Left cardiac atrium (tissue), 4 donors: ENCODE measurements at places on chromosomes 3 and 15.
A peak's percentile ranks its signal among the peaks of the same experiment; 100 is the strongest.

- DNase-seq, result no peak
Measured at GRCh38 chr3:24316887-24317383, 177.7 kb downstream of the THRB start.

GRCh38 chr3:156630081-156630772 is 44.2 kb upstream of the TIPARP start:
- no peak for DNase-seq

DNA sequence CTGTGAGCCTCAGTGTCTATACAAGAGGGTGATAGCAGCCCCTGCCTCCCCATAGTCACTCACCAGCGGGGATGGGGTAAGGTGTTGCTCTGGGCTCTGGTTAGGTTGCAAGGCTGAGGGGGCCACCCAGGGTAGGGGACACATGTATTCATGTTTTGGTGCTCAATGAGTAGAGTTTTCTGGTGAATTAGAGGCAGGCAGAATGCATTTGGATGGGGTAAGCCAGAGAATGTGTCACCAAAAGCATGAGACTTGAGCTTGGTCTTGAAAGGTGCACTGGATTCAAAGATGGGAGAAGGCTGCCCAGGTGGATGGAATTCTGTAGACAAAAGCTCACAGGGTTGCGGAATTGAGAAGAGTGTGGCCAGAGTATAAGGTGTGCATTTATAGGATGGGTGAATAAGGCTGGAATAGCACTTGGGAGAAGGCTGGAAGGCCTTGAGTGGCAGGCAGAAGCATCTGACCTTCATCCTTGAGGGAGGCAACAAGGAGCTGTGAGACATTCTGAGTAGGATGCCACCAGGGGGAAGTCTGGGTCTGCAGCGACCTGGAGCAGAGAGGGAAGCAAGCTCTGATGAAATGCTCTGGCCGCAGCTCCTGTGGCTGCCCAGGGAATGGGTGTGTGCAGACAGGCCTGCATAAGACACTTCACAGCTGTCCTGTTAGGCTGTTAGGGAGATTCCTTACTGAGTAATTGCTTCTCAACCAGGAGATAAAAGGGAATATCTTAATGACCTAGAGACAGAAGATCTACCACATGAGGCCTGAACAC is 149.6 kb downstream of the CHDH start:
- DNase-seq, result no peak

GRCh38 chr3:60579734-60580133 is 671.5 kb downstream of the FHIT start:
- DNase-seq, result no peak

GRCh38 chr3:34683851-34684250 is 885.4 kb downstream of the PDCD6IP start:
- peak; percentile 67 for DNase-seq

DNA sequence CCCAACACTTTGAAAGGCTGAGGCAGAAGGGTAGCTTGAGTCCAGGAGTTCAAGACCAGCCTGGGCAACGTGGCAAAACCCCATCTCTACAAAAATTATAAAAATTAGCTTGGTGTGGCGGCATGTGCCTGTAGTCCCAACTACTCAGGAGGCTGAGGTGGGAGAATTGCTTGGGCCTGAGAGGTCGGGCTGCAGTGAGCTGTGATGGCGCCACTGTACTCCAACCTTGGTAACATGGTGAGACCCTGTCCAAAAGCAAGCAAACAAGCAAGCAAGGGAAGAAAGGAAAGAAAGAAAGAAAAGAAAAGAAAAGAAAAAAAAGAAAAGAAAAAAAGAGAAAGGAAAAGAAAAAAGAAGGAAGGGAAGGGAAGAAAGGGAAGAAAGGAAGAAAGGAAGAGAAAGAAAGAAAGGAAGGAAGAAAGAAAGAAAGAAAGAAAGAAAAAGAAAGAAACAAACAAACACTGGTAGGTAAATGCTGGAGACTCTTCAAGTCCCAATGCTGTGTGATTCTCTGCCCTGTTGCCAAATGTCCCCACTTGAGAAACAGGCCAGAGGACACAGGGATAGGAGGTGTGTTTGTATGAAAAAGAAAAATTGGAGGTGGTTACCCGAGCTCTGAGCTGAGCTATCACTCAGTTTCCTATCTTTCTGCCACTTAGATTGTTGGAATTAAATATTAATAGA is 121.1 kb downstream of the RAB11A start:
- DNase-seq, result no peak

GRCh38 chr3:126127904-126128303 is 44.0 kb upstream of the SLC41A3 start:
- peak; percentile 8 for DNase-seq

- no peak for DNase-seq
Measured at GRCh38 chr15:31228980-31229826, 97.4 kb upstream of the KLF13 start.

- DNase-seq, result no peak
Measured at GRCh38 chr15:41599061-41599460, 40.0 kb downstream of the TYRO3 start.

DNA sequence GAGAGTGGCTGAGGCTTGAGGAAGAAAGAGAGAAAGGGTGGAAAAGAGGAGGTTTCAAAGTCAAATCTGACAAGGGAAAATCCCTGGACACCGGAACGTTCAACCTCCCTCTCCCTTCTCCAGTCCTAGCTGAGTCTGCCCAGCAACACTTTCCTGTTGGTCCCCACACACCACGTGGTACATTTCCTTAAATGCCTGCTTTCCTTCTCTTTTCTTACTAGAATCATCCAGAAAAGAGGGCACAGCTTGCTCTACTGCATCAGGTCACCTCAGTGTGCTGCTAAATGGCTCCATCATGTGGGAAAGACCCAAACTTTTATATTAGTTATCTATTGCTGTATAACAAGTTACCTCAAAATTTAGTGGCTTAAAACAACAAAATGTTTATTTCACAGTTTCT is 181.2 kb downstream of the NECTIN3 start:
- DNase-seq, result no peak

DNA sequence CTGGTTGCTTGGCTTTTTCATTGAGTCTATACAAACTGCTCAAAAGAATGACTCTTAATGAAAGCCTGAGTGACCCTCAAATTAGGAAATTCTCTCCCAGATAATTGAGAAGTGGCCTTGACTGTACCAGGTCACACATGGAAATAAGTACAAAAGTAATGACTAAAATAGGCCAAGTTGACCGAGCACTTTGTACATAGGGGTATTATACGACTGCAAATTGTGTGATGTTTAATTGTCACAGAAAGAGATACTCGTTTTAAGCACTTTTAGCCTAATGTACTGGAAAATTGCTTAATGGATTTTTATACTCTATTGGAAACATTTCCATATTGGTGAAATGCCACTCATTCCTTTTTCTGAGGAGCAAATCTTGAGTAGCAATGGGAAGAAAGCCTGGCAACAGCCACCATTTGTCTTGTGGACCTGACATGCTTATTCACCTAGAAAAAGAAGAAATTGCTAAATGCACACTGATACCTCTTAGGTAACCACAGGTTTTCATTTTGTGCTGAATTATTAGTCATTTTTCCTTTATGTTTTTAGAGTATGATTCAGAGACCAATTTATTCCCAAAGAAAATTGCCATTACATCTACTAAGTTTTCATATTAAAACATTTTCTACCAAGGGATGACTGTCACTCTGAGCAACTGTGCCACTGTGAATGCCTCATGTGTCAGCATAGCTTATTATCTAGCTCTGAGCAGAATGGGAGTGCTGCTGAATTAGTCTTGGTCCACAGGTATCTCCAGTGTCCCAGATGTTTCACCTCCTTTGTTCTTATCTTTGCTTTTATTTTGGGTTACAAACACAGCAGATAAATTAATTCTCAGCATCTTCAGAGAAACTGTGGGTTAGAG is 8.9 kb upstream of the PXK start:
- DNase-seq, result no peak

GRCh38 chr3:33394403-33395054 is 45.7 kb downstream of the UBP1 start:
- no peak for DNase-seq

DNA sequence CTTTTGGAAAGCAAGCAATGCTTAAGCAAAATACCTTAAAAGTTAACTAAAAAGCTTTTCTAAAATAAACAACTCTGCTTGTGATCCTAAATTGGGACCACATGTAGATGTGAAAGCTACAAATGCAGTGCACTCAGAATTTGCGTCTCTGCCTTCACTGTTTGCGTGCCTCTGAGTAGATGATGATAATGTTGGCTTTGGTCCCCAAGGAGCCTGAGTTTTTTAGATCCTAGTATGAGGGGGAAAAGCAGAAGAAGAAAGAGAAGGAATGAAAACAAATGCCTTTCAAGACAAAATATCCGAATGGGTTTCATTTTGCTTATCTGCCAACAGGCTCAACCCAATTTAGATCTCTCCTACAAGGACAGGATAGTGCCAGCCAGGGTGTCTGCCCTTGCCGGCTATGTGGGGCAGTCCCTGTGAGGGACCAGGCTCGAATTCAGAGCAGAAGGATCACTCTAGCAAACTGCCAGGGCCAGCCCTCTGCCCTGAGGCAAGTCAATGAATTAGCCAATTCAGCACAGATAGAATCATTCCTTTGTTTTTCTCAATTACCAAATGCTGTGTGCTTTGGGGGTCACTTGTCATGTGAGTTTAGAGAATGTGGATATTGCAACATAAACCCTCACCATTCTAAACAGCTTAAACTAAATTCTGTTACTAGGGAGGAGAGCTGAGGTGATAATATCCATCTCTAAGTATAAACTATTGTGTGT is 28.5 kb downstream of the SCG5 start:
- no peak for DNase-seq

DNA sequence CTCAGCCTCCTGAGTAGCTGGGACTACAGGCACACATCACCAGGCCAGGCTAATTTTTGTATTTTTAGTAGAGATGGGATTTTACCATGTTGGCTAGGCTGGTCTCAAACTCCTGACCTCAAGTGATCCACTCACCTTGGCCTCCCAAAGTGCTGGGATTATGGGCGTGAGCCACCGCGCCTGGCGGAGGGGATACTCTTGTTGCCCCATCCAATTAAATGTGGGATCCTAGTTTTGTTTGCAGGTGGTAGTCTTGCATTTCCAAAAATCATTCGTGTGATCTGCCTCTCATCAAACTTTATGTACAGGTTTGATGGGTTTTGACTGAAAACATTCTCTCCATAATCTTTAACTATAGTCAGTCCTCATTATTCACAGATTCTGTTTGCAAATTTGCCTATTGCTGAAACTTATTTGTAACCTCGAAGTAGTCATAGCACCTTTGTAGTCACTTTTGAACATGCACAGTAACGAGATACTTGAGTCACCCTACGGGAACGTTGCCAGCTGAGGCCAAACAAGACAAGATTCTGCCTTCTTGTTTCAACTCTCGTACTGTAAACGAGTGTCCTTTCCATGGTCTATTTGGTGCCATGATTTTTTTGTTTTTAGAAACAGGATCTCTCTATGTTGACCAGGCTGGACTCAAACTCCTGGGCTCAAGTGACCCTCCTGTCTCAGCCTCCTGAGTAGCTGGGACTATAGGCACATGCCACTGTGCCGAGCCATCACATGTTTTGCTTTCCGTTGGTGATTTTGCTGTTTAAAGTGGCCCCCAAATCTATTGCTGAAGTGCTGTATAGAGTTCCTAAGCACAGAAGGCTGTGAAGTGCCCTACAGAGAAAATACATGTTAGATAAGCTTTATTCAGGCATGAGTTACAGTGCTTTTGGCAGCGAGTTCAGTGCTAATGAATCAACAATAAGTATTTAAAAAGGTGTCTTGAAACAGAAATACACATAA is 8.1 kb upstream of the MAPK6 start:
- no peak for DNase-seq

DNA sequence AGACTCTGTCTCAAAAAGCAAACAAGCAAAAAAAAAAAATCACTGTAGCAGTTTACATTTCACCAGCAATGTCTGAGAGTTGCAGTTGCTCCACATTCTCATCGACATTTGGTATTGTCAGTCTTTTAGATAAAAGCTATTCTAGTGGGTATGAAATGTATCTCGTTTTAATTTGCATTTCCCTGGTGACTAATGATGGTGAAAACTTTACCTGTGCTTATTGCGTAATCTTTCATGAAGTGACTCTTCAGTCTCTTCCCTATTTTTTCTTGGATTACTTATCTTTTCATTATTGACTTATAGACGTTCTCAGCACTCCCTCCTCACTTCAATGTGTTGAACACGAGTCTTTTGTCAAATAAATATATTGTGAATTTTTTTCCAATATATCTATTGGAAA is 37.2 kb upstream of the CLSTN2 start:
- DNase-seq, result no peak

DNA sequence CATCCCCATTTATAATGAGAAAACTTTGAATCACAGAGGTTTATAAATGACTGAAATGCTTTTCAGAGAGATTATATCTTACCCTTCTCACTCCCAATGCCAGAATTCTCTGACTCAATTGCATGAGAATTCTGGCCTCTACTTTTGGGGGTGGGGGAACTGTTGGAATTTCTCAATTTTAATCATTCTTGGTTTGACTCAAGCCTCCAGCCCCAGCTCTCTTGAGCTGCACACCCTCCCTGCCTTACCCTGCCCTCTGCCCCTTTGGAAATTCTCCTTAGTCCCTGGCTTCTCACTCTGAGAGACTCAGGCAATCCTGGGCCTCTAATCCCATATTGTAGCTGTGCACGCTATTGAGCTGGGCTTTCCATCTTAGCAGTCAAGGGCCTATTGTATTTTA is 44.2 kb downstream of the ZNF589 start:
- DNase-seq, result no peak

GRCh38 chr3:50381383-50381782 is 22.1 kb upstream of the TMEM115 start:
- no peak for DNase-seq

- DNase-seq, result no peak
Measured at GRCh38 chr15:90877996-90878395, 6.3 kb upstream of the FES start.

DNA sequence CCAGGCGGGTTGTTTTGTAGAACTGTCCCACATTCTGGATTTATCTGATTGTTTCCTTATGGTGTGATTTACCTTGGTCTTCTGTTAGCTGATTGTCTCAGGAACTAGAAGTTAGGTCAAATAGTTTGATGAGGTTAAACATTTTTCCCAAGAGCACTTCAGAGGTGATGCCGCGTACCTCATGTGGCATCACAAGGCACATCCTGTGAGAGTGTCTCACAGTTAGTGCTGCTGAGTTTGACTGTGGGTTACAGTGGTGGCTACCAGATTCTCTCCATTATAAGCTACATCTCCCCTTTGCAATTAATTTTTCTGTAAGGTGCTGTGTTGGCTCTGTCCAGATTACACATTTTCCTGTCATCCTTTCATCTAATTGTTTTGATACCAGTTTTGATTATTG is 12.6 kb downstream of the RPUSD3 start:
- no peak for DNase-seq

- DNase-seq, result no peak
Measured at GRCh38 chr3:26428992-26429391, 193.6 kb upstream of the LRRC3B start.

GRCh38 chr15:35673093-35673684 is 127.2 kb upstream of the DPH6 start:
- peak; percentile 37 for DNase-seq

DNA sequence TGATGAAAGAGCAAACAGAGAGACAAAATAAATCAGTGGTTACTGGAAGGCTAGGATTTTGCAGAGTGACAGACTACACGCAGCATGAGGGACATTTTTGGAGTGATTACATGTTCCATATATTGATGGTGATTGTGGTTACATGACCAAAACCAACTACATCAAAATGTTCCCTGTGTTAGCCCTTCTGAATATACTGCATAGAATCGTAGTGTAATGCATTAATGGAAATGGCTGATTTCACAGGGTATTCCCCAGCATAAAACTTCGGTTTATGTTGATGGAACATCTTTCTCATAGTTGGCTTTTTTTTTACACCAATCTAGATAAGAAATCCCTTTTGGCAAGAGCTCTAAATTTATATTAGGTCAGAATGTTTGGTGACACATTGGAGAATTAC is 191.3 kb upstream of the CMC1 start:
- no peak for DNase-seq

GRCh38 chr15:80932989-80933388 is 56.6 kb downstream of the MESD start:
- peak; percentile 87 for DNase-seq

GRCh38 chr3:23165571-23165970 is 37.6 kb upstream of the UBE2E2 start:
- DNase-seq, result no peak
